HFFc6 (cell line): ENCODE measurements at places on chromosomes 1 and 21. TPM values are rescaled to one million over a fixed set of nuclear protein-coding genes. Genes with fewer than 3 reads are reported as not detected.
A peak's percentile ranks its signal among the peaks of the same experiment; 100 is the strongest.

DNA sequence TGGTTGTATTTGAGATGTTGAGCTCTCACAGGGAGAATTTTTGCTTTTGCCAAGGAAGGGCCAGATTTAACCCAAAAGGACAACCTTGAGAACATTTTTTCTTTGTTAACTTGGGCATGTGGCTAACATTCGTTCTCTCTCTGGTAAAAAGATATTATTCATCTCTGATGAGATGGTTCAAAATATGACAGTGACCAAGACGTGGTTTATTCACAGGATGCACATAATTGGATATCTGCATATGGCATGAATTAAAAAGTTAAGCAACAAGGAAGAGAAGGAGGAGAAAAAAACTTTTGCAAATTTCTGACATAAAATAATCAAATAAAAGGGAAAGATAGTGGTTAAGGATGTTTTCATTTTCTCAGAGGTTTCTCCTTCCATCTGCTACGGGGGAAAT lies 43.1 kb upstream of the BCL10 start:
- DNase-seq, result no peak

DNA sequence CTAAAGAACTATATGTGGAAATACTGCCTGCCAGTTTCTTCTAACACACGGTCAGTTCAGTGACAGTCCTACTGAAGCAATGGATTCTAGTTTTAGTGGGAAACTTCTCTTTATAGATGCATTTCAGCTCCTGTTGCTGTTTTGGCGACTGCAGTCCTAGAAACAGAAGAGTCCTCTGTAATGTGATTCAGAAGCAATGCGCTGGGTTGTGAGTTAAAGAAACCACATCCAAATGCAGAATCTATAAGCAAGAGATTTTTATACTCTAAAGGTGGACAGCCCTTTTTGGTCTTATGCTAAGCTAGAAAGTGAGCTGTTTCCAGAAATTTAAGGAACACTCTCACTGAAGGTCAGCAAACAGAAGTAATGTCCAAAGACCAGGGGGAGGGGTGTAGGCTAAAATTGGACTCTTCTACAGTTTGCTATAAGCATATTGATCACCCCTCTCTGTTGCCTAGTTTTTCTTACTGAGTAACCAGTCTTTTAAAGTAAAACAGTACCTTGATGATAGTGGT lies 30.8 kb downstream of the DUSP10 start:
- DNase-seq, result no peak

- DNase-seq, result peak; percentile 59
These were observed 56.8 kb upstream of the ERRFI1 start for GRCh38 chr1:8082945-8083344.

The RAB13 gene
- total RNA-seq, result 124 to 133 TPM (median 130 TPM) in 3 replicates

- DNase-seq, result no peak
These were observed 301.9 kb downstream of the NPHP4 start for GRCh38 chr1:5690291-5690690.

DNA sequence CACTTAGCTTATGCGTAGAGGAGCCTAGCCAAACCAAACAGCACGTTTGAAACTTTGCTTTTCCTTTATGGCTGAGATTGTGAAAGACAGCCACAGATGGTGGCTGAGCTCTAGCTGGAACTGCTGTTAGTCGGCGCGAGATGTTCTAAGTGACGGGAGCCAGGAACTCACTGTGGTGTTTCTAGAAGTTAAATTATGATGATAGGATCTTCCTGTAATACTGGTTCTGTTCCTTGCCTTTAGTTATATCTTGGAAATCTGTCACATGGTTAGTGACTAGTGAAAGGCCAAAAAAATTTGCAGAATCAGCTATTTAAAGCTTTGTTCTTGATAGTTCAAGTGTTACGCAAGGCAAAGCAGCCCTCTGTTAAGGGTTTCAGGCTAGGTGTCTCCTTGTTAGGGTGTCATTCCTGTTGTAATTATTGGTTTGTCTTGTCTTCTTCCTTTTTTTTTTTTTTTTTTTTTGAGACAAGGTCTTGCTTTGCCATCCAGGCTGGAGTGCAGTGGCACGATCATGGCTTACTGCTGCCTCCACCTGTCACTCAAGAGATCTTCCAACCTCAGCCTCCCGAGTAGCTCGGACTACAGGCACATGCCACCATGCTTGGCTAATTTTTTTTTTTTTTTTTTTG lies 22.6 kb downstream of the AK4 start:
- DNase-seq, result no peak

The KIF26B gene
- total RNA-seq, result 4.6 and 7.5 TPM in 2 replicates

DNA sequence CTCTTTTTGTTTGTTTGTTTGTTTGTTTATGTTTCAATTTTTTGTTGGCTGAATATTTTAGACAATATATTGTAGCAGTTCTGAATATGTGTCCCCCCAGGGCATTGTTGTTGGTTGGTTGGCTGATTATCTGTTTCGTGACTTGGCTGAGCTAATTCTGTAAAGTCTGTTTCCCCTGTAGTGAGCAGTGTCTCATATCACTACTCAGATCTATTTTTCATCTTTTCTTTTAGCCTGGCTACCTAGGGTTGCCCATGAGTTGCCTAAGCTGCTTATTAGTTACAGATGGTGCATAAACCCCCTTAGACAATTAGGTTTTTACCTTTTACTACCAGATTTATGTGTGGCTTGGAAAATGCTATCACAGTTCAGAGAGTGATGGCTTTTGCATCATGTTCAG lies 32.3 kb downstream of the CFAP57 start:
- DNase-seq, result no peak

DNA sequence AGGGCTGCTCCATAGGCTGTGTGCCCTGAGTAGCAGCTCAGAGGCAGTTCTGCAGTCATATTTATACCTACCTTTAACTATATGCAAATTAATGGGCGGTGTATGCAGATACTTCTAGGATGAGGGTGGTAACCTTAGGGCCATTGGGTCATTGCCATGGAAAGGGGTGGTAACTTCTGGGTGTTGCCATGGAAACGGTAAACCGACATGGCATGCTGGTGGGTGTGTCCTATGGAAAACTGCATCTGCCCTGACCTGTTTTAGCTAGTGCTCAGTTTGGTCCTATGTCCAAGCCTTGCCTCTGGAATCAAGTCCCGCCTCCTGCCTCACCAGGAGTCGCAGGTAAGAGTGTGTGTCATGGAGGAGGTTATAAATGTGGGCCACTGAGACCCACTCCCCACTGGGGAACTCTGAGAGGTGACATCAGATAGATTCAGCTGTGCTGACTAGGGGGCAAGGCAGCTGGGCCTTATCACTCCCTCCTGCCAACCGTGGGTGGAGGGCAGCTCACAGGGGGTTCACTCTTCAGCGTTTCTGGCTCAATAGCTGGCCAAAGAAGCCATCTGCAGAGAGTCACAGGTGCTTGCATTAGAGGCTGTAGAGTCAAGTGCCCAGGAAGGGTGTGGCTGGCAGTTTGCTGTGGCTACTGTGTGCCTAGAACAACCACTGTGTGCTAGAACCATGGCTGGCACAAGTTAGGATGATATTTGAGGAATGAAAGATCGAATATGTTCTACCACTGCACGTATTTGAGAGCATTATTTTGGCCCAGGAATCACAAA lies 19.0 kb downstream of the BACE2 start:
- DNase-seq, result no peak

GRCh38 chr1:106584676-106585075 lies 471.8 kb upstream of the PRMT6 start:
- no peak for DNase-seq

The FGR gene
- total RNA-seq, result not detected in 2 replicates

The IPO9 gene
- total RNA-seq, result 50.3 to 65.9 TPM (median 55.5 TPM) in 3 replicates

The PPIE gene
- total RNA-seq, result 41.0 to 45.8 TPM (median 42.9 TPM) in 3 replicates

DNA sequence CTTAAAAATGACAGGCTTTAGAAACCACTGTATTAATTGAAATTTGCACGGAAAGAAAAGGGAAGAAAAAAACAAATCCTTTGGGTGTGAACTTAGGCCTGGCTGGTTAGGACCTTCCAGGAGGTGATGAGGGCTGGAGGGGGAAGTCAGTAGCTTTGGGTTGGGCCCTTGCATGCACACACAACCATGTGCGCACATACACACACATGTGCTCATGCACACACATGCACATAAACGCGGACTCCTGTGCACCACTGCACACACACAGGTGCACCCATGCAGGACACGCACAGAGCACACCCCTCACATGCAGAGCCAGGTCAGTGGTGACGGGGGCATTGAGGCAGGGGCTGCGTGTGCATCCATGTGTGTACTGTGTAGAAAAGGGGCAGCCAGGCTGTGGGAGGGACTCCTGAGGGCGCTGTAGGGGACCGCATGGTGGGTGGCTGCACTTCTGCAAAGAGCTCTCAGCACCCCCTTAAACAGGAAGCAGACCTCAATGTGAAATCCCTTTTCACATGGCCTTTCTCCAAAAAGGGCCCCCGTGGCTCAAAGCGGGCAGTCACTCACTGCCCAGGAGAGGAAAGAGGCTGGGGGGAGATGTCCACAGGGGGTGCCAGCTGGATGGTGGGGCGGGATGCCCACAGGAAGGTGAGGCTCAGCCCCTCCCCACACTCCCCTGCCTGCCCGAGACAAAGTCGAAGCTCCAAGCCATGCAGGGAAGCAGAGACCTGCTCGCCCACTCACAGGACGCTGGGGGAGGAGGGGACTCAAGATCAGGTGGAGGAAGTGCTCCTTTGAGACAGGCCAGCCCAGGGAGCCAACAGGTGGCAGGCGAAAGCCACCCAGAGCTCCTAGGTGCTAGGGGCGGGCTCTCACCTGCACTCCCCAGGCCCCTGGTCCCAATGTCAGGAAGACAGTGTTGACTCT lies 95.2 kb downstream of the ITPKB start:
- no peak for DNase-seq

The MPZ gene
- 0.33 to 0.73 TPM (median 0.35 TPM) in 3 replicates for total RNA-seq

DNA sequence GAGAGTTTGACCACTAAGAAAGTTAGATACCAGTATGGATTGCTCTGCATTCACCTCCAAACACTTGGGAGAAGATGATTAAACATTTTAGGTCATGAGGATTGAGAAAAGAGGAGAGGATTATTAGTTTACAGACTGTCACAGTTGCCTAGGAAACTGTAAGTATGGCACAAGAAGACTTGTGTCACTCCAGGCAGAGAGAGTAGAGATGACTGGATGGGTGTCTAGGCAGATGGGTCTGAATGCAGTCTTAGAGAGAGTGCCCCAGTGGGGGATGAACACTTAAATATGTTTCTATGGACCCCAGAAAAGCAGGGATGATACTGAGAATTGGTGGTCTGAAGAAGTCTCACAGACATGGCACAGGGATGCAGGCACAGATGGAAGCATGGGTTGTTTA lies 477.6 kb upstream of the B3GALT2 start:
- DNase-seq, result no peak

The GGPS1 gene
- total RNA-seq, result 26.8 to 31.6 TPM (median 28.1 TPM) in 3 replicates

DNA sequence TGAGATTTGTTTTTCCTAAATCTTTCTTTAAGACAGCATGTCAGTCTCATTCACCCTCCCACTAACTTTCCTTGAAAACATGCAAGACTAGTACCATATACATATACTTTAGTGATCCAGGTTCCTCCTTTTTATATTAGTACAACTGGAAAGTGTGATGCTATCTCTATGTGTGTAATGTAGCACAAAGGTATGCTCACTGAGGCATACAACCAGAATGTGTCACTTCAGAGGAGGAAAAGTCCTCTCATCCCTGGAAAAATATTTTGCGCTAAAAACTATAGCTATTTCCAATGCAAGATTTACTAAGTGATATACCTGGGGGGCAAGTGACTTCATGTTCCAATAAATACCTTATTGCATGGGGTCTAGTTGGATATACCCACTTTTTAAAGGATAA lies 45.9 kb downstream of the BARHL2 start:
- DNase-seq, result no peak

DNA sequence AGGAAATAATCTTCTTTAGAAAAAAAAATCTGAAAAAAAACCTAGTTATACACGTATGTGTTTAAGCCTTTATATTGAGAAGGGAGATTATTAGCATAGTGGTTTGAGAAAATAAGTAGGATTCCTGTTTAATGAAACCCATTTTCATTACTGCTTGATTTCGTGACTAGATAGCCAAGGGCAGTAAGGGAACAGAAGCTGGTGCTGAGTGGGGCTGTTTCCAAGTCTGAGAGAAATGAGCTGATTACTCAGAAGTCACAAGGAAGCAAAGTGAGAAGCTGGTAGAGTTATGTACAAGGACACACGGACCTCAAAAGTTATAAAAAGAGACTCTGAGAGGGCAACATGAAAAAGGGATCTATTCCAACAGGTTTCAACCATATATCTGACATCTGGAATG lies 256.5 kb downstream of the TTLL7 start:
- DNase-seq, result no peak

The CENPF gene
- total RNA-seq, result 32.3 to 74.1 TPM (median 64.3 TPM) in 3 replicates

DNA sequence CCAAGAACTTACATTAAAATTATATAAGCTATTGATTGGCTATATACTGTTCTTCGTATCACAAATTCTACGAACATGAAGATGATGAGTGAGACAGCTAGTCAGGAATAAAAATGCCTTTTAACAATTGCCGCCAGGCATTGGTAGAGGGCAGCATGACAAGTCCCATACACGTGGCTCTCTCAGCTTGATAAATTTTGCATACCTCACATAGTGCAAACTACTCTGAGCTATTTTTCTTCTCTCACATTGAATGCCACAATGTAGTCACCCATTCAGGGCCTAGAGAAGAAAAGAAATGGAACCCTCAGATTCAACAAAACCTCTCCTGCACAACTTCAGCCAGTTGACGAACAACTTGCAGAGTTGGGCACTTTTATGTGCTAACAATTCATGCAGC lies 27.0 kb upstream of the FMO2 start:
- no peak for DNase-seq

- no peak for DNase-seq
These were observed 5.3 kb upstream of the CELSR2 start for GRCh38 chr1:109243860-109244552.

DNA sequence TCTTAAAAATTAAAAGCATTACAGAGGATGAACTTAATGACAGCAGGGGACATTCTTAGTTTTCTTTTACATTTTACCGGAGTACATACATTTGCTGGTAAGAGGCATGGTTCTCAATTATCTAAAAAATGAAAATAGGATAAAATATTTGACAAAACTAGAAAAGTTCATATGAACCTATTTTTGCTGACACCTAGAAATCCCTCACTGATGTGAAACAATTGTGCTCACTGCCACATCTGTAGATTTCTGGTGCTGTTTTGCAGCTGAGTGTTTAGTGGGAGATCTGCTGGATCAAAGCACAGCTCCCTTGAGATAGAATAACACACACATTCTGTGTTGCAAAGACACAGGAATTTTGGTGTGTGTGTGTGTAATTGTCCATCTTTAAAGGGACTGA lies 392.9 kb upstream of the B3GALT2 start:
- DNase-seq, result no peak

DNA sequence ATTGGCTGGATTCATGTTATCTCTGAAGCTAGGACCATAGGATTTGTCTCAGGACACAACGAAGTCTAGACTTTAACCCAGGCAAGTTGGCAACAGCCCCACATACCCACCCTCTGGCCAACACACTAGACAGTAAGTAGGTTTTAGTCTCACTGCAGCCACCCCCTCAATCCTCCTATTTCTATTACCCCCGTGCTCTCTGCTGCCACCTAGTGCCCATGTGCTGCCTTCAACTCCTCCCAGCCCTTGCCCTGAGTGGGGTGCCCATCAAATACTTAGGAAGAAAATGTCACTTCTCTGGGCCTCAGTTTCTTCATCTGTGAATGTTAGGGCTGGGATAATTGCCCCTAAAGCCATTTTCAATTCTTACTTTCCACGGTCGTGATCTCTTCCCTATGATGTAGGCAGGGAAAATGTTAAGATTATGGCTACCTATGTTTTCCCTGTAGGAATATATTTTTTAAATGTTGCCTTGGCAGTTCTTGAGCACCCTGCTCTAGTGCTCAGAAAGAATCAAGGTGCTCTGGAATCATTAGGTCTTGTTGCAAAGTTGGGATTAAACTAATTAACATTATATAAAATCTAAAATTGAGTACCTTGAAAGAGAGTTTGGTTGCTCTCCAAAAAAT lies 213.0 kb downstream of the LMX1A start:
- DNase-seq, result no peak
